Epithelial cell of esophagus (primary cell): ENCODE measurements at places on chromosomes 5 and 9.

- DNase-seq = no peak
These were observed 220.3 kb downstream of the NR3C1 start for GRCh38 chr5:143182901-143183820.

DNA sequence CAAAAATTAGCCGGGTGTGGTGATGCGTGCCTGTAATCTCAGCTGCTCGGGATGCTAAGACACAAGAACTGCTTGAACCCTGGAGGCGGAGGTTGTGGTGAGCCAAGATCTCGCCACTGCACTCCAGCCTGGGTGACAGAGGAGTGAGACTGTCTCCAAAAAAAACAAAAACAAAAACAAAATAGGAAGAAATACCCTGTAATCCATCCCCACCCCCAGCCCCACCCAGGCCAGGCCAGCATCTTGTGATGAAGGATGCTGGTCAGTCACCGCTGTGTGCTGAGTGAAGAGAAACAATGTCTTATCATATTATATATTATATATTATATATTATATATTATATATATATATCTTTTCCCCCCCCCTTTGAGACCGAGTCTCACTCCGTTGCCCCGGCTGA lies 15.4 kb upstream of the CCIN start:
- no peak for DNase-seq

- DNase-seq = peak; percentile 60
These were observed 687.1 kb downstream of the TLE1 start for GRCh38 chr9:81002242-81002641.

DNA sequence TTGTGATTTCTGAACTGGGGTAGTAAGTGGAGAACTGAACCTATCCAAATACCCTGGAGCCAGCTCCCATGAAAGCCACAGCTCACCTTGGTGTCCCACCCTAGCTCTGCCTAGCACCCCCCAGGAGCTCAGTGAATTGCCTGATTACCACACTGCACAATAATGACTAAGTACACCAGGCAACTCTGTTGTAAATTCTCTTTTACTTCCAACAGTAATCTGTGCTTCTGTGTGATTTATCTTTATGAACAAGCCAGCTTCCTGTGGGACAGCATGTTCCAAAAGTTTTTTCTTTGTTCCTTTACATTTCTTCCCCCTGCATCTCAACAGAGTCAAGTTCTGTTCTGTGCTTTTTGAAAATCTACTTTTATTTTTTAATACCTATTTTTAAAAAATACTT lies 22.1 kb upstream of the GRPEL2 start:
- DNase-seq = peak; percentile 41

DNA sequence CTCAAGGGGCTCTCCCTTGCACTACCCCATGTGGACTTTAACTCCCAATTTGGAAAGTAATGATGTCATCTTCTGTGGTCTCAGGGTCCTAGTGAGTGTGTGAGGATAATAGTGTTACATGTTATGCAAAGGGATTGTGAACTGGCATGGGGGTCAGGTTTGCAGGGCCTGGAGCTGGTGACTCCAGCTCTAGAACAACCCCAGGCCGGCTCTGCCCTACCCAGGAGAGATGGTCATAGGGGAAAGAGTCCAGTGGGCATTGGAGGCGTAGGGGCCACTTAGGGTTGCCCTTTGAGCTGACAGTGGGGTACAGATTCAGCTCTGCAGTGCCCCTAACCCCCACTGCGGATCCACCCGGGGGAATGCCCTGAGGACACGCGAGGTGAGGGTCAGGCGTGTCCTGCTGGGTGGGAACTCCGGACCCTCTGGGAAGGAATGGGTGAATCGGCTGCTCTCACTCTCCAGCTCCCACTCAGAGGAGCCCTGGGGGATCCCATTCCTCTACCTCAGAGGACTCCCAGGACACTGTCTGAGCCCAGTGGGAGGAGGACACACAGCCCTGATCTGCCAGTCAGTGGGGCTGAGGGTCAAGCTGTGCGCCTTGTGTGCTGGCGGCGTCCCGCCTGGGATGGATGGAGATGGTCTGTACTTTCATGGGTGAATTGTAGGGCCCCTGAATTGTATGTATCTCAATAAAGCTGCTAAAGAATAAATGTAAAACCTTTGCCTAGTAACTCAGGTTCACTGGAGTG lies 2.5 kb upstream of the NKD2 start:
- DNase-seq = no peak
